ENCODE measurements at places on chromosomes 4 and X.

- no peak for DNase-seq
Observed at GRCh38 chr4:174210354-174210753, 73.1 kb downstream of the FBXO8 start.

GRCh38 chr4:68180849-68181526, 51.3 kb upstream of the TMPRSS11F start:
- DNase-seq: no peak

- peak; percentile 4 for DNase-seq
Observed at GRCh38 chr4:137510557-137511265, 21.6 kb downstream of the PCDH18 start.

DNA sequence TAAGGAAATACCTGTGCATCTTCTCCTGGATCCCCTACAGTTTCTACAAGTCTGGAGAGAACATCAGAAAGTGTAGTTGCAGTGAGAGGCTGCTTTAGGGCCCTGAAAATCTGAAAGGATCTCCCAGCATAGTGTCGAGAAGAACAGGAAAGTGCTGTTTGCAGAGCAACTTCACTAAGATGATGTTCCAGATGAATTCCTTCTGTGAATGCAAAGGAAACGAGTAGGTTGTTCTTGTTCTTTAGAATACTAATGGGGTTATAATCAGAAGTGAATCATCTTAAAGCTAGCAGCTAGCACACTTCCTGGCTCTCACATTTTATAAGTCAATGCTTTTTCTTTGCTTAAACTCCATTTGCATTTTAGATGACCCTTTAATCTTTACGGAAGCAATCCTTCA, 53.7 kb downstream of the ZAR1 start:
- DNase-seq: no peak

GRCh38 chr4:138588501-138588900, 346.4 kb upstream of the SLC7A11 start:
- no peak for DNase-seq

DNA sequence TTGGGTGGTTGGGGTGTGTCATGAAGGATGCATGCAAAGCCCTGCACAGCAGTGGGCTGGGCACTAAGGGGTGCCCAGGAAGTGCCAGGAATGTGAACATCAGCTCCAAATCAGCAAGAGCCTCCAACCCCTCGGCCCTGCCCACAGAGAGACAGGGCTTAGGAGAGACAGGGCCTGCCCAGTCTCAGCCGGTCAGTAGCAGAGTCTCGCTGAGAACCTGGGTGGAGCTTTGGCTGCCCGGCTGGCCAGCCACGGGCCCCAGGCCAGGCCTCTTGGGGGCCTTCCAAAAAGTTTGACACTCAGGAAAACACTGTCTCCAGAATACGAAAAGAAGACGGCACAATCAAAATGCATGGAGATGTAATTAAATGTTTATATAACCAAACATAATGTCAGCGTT, 4.3 kb upstream of the MXD4 start:
- DNase-seq: no peak

- no peak for DNase-seq
Observed at GRCh38 chrX:11137543-11138139, 26.5 kb downstream of the HCCS start.

- DNase-seq: no peak
Observed at GRCh38 chrX:119880552-119881437, 9.2 kb downstream of the NDUFA1 start.

GRCh38 chr4:53916431-53916889, 147.9 kb downstream of the CHIC2 start:
- DNase-seq: no peak

All from NCI-H2029 treated with DMSO at 0.1 percent for 48 hours (cell line).